ENCODE measurements at places on chromosomes 4 and X. TPM values are rescaled to one million over a fixed set of nuclear protein-coding genes. Genes with fewer than 3 reads are reported as not detected.
A peak's percentile ranks its signal among the peaks of the same experiment; 100 is the strongest.

DNA sequence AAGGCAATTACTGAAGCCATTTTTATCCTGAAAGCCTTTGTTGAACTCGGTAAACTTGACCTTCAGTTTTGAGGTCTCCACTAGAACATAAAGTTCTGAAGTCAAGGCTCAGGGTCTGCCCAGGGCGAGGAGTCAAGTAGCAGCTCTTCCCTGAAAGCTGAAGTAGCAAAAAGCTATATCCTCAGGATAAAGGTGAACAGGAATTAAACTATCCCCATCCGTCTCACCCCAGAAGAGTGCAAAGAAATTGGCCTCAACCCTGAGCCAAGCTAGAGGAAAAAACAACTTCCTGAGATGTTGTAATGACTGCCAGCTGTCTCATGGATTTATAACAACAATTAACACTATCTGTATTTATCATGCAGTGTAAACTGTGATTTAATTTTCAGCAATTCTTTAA, 590.8 kb downstream of the SPRY1 start:
- peak; percentile 4 for DNase-seq

- DNase-seq: no peak
These were observed 2371.5 kb upstream of the TENM3 start for GRCh38 chr4:179871726-179872125.

- no peak for DNase-seq
These were observed 113.7 kb downstream of the BMP15 start for GRCh38 chrX:51024106-51024696.

GRCh38 chrX:53606456-53606855, 80.1 kb downstream of the HUWE1 start:
- DNase-seq: no peak

- peak; percentile 49 for DNase-seq
These were observed 106.8 kb downstream of the ARSJ start for GRCh38 chr4:113872426-113873260.

- DNase-seq: peak; percentile 42
These were observed 174.8 kb upstream of the GLRA2 start for GRCh38 chrX:14354521-14354920.

DNA sequence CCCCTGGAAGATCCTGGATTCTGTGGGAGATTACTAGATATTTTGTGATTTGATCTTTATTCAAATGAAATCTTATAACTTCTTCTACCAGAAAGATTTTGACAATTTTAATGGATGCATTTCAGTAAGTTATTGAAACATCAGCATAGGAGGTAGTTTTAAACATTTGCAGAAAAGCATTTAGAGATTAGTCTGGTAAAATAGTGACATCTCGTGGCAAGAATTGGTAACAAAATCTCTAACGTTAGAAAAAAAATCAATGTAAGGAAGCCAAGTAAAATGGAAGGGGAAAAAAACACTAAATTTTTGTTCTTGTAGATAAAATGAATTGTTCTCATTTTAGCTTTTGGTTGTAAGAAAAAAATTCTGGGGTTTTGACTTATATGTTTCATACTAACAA, 73.3 kb downstream of the TASL start:
- DNase-seq: peak; percentile 38

DNA sequence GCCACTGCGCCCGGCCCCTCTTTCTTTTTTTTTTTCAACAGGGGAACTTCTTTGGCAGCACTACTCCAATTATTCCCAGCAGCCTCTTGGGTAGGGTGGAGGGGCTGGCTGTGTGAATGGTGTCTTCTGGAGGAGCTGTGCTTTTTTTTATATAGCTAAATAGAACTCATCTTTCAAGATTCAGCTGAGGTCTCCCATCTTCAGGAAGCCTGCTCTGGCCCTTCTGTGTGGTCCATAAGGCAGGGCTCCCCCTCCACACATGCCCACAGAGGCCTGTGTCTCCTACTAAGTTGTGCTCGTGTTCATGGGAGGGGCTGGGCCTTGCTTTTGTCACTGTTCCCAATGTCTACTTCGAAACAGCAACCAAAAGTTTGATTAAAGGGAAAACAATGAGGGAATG, 116.8 kb downstream of the AFAP1 start:
- DNase-seq: peak; percentile 43

- DNase-seq: no peak
These were observed 194.4 kb downstream of the FAM133A start for GRCh38 chrX:93868289-93868965.

DNA sequence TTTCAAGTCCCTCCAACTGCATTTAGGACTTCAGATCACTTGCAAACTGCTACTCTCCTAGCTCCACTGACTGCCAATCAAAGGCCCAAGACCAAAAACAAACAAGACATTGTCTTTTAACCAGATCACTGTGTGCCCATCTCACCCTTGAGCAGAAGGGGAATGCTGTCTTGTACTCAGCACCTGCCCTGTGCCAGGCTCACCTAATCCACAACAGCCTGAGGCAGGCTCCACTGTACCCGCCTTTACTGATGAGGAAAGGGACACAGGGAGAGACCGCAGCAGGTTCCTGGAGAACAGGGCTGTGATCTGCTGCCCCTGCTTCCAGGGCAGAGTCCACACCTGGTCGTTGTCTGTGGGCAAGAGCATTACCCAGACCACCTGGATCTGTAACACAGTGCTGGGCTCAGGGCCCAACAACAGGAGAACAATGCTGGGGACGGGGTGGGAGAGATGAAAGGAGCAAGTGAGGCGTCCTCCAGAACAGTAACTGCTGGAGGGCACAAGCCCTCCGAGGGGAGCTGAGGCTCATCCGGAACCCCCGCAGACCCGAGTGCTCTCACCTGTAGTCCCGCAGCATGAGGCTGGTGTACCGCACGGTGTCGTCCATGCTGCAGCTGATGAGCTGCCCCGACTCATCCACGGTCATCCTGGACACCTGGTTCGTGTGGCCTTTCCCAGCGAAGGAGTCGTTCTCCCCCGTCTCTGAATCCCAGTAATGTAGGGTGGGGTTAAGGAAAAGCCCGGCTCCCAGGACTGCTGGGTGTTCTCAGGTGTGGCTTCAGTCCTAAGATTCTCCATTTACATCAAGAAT, 33.9 kb downstream of the WDR1 start:
- DNase-seq: no peak

DNA sequence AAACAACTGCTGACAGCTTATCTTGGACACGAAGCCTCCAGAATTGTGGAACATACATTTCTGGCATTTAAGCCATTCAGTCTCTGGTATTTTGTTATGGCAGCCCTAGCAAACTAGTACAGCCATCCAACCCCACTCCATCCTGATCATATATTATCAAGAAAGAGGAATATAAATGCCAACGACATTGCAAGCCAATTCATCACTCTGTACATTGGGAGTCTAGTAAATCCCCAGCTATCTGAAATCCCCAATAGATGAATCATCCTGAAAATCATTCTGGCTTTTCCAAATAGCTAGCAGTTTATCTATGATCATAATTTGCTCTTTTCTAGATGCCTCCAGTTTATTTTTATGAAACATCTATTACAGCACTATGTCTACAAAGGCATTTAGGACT, 41.1 kb downstream of the FRMD7 start:
- peak; percentile 20 for DNase-seq

DNA sequence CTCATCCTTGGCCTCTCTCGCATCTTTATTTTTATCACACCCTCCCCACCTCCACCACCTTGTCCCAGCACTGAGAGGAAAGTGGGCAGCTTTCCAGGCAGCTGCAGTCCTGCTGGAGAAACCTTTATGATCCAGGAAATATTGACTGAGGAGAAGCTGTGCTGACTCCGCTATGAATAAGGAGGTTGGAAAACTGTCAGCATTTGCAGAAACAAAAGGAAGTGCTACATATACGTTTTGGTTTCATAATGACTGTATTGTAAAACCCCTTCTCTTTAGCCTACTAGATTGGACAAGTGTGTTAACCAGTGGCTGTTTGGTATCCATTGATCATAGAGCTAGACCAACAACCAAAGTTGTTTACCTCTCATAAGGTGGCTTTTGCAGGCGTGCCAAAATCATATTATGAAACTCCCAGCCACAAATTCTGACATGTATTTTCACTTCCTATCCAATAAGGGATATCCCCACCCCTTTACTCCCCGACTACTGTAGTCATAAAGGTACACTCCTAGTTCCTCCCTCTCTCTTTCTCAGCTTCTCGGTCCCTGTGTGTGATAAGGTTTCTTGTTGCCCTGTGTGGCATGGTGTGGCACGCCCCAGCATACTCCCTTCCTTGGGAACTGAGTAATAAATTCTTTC, 88.4 kb downstream of the GPR143 start:
- DNase-seq: peak; percentile 23

GRCh38 chrX:79153348-79153747, 8.9 kb downstream of the GPR174 start:
- DNase-seq: no peak

DNA sequence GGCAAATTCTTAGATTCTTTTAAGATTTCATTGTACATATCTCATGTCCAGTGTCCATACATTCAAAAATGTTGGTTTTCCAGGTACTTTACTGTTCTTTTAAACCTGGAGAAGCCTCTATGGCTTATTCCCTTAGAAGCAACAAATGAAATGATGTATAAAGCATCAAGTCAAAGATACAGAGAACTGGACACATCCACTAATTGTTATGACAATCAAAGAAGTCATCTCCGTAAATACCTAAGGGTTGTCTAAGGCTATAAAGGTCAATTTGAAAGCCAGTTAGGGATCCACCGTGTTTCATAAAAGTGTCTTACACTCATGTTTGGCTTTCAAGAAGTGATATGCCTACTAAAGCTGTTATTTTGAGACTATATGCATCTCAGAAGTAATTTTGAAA, 32.4 kb downstream of the UBE2D3 start:
- DNase-seq: no peak

DNA sequence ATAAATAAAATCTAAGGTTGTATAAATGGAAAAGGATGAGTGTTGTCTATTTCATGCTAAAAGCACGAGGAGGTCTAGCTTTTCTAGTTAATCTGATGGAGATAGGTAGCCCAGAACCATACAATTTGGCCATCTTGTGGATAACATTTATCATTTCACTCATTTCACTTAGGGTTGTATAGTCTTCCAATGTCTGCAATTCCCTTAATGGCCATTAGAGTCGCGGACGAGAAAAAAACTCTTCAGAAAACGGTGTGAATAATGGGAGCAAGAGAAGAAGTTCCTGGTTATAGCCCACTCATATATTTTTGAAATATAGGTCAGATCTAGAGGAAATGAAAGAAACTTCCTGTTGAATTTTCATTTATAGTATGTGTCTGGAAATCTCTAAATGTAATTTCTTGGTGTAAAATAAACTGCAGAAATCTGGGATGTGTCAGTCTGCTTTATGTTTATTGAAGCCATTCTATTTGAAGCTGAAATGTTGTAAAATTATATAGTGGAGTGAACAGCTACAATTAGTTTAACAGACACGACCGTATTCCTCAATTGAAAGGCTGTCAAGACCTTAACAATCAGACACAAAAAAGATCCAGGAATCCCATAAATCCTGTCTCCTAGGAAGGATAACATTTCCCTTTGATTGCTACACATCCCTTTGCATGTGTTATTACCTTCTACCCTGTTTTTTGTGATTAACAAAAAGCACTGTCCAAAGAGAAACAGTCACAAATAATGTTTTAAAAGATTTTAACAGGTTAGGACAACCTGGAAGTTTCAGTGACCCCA, 47.7 kb upstream of the MGST2 start:
- peak; percentile 61 for DNase-seq

DNA sequence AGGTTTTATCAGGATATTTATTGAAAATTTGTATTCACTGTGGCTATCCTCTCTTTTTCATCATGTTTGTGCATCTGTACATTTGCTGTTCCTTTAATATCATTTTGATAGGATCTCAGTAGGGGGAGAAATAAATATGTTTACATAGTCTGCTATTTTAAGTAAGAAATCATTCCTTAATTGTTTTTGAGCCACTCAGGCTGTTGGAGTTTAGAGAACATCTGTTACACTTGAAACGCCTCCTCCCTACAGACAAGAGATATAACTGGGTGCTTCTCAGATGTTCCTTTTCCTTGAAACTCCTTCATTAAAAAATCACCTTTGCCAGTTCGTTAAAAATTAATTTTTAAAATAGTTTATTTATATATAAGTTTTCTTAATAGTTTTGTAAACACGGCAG, 59.4 kb downstream of the QRFPR start:
- DNase-seq: no peak

GRCh38 chr4:141814499-141814898, 178.1 kb downstream of the IL15 start:
- DNase-seq: no peak

ZNF280C gene
- 2.0 TPM for polyA plus RNA-seq

APLN gene
- polyA plus RNA-seq: 1.1 TPM

SCML2 gene
- 2.0 TPM for polyA plus RNA-seq

VCX3B gene
- polyA plus RNA-seq: not detected

AMER1 gene
- 0.05 TPM for polyA plus RNA-seq

PDE5A gene
- 8.0 TPM for polyA plus RNA-seq

UCP1 gene
- not detected for polyA plus RNA-seq

GAGE2A gene
- polyA plus RNA-seq: not detected

CFI gene
- polyA plus RNA-seq: not detected

MSANTD1 gene
- polyA plus RNA-seq: 0.08 TPM

KLB gene
- polyA plus RNA-seq: not detected

NUDT10 gene
- polyA plus RNA-seq: 0.43 TPM
